T-helper 22 cell (primary cell): ENCODE measurements at places on chromosomes 5 and 9.

DNA sequence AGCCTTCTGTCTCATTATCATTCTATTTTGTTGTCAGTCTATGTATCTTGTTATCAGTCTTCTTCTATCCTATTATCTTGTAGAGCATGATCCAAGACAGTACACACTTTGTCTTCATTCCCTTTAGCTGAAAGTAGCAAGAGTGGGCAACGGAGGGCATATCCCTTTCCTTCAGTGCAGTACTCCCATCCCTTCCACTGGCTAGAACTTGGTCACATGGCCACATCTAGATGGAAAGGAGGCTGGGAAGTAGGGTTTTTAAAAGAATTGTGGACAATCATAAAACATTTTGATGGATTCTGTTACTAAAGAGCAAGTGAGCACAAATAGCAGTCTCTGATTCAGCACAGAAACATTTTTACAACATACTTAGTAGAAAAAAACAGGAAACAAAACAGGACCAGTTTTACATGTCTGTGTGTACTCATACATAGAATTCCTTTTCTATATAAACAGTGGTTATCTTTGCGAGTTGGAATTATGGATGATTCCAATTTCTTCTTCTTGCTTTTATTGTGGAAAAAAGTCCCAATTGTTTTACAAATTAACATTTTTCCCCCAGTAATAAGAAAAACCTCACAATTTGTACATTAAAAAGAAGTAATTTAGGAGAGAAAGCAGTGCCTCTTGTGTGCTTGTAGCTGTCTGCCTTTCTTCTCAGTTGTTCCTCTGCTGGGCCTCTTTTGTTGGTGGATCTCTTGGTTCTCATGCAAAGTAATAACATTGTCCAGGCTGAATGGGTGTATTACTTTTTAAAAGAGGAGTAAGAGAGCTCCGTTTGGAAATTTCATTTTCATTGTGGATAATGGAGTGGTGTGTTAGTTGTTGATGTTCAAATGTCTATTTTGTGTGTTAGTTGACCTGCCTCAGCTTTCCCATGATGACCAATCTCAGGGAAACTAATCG is 410.9 kb upstream of the TRPC7 start:
- no peak for DNase-seq

- no peak for DNase-seq
These were observed 22.6 kb downstream of the PLAC8L1 start for GRCh38 chr5:146082798-146083197.

- no peak for DNase-seq
These were observed 52.5 kb downstream of the PTBP3 start for GRCh38 chr9:112280904-112281303.

- DNase-seq: no peak
These were observed 1.1 kb downstream of the HSPA9 start for GRCh38 chr5:138573949-138574670.

- DNase-seq: no peak
These were observed 722.9 kb upstream of the RGMB start for GRCh38 chr5:98050583-98050982.

DNA sequence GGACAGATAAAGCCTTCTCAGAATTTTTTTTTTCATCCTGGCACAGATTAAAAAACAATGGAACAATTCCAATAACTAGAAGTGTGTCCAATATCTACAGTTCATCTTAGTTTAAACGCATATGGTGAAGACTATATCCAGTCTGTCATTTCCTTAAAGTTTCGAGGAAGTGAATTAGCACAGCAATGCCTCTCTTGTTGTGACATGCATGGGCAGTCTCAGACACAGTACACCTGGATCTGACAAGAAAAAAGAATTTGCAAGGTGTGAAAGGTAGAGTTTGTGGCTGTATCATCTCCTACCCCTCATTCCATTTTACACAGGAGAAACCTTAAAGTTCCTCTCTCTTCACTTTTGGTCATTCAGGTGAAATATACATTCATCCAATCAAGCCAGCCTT is 100.6 kb upstream of the ADAMTS19 start:
- no peak for DNase-seq

- DNase-seq: no peak
These were observed 174.5 kb downstream of the FGF18 start for GRCh38 chr5:171593976-171594375.

- no peak for DNase-seq
These were observed 6.2 kb downstream of the MAPKAP1 start for GRCh38 chr9:125700791-125701190.

- no peak for DNase-seq
These were observed 56.6 kb downstream of the SMC5 start for GRCh38 chr9:70315389-70315788.

GRCh38 chr9:69549310-69550202 is 122.6 kb downstream of the APBA1 start:
- DNase-seq: no peak
